ENCODE measurements at places on chromosomes 11 and 22. TPM values are rescaled to one million over a fixed set of nuclear protein-coding genes. Genes with fewer than 3 reads are reported as not detected.

Gene SLC22A12
- not detected for total RNA-seq

DNA sequence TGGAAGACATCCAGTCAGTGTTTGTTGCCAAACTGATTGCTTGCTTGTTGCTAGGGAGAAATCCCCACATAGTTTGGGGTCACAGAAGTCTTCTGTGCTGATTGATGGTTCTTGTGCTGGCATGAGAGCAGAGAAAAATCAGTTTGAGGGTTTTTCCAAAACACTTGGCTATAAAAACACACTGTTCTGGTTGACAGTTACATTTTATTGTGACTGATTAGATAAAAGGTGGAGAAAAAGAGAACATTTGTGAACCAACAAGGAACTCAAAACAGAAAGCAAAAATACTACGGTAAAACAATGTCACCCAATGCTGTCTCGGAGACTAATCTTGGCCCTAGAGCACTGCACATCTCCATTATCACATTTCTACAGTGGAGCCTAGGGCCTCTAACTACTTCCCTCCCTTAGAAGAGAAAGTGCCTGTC is 14.4 kb upstream of the EIF4G2 start:
- no peak for DNase-seq

DNA sequence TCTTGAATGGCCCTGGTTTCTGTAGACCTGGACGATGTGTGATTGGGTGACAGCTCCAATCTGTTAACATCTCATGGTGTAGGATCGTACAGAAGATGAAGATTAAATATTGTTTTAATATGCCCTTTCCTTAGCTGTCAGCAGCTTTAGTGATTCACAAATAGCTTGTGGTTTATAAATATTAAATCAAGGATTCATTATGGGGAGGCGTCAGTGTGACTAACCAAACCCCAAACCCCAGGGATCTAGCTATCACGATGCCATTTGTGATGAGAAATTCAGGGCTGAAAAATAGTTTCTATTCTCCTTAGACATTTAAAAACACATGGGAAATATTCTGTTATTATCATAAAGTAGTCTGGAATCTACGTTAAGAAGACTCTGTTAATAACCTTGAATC is 73.4 kb downstream of the NCAM1 start:
- peak; percentile 78 for DNase-seq

- DNase-seq, result peak; percentile 89
Observed at GRCh38 chr11:18987454-18988231, 48.4 kb upstream of the MRGPRX1 start.
